Liver (tissue), 10 donors: ENCODE measurements at places on chromosomes 7 and 10. TPM values are rescaled to one million over a fixed set of nuclear protein-coding genes. Genes with fewer than 3 reads are reported as not detected.

Gene AKR1C4
- 3.2 TPM for total RNA-seq

Gene SEM1
- 21.1 TPM for total RNA-seq

Gene SLC16A9
- total RNA-seq: 0.59 TPM

- DNase-seq: no peak
Measured at GRCh38 chr7:103569621-103570305, 123.8 kb upstream of the SLC26A5 start.

DNA sequence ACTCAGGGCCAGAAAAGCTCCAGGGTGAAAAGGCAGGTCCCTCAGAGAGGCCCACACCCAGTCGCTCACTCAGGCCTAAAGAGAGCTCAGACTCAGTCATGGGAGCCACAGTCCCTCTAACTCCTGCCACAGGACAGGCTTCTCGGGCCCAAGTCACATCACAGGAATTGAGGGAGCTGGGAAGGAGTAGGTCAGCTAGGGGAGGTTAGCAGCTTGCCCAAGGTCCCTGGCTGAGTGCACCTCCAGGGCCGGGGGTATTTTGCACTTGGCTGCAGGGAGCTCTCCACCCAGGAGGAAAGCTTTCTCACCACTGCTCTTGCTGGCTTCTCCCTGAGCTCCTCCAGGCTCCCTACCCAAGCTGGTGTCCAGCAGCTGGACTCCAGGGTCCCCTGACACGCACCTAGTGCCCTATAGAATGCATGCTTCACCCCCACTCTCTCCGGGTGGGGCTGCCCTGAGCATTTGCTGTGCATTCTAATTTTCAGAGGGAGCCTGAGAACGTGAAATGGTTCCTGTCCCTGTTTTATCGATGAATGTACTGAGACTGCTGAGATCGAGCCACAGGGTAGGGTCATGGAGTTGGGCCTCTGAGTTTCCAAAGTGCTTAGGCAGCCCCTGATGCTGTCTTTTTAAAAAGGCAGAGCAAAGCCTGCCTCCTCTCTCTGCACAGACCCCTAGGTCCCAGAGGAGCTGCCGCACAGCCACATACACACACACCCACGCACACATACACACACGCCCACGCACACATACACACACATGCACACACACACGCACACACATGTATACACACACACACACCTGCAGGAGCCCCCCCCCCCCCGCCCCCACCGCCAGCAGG lies 37.9 kb upstream of the RET start:
- DNase-seq: peak; percentile 21

- no peak for DNase-seq
Measured at GRCh38 chr10:78278058-78278404, 244.4 kb downstream of the RPS24 start.

DNA sequence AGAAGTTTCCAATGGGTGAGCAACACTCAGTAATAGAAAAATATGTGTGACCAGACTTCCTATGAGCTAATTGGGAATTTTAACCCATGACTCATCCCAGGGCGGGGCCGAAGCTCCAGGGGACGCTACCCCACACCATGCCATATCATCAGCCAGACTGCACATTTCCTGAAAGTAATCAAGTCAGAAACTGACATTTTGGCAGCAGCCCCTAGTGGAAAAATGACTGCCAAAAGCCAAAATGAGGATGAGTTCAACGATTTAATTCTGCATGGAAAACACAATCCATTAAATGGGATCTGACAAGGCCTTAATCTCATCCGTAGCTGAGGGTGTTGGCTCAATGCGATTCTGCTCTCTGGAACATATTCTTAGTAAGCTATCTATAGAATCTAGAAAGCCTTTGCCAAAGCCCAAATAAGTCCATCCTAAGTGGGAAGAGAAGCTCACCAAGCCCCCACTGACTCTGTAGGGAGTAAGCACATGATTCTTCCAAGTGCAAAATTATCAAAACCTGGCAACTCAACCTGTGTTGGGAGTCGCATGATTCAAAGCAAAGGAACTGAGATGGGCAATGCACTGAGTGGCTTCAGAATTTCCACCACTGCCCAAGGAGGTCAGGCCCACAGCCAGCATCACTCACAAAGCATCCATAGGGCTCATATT lies 93.1 kb upstream of the PDE1C start:
- no peak for DNase-seq

DNA sequence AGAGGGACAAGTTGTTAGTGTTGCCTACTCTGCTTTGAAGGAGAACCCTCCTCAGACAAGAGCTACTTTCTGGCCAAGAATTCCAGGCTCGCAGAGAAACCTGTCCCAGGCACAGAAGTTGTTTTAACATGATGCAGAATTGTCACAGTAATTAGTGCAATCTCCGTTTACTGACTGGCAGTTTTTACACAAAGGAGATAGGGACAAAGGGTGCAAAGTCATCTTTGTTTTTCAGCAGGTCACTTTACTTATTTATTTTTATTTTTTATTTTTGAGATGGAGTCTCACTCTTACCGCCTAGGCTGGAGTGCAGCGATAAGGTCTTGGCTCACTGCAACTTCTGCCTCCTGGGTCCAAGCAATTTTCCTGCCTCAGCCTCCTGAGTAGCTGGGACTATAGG lies 12.3 kb downstream of the TCF7L2 start:
- no peak for DNase-seq
